ENCODE measurements at places on chromosomes 6 and 20.

- no peak for DNase-seq
These were observed 112.2 kb upstream of the LAMP5 start for GRCh38 chr20:9402141-9402540.

GRCh38 chr6:38194589-38194988 lies 375.1 kb downstream of the ZFAND3 start:
- no peak for DNase-seq

GRCh38 chr6:122696079-122696478 lies 83.4 kb upstream of the FABP7 start:
- no peak for DNase-seq

DNA sequence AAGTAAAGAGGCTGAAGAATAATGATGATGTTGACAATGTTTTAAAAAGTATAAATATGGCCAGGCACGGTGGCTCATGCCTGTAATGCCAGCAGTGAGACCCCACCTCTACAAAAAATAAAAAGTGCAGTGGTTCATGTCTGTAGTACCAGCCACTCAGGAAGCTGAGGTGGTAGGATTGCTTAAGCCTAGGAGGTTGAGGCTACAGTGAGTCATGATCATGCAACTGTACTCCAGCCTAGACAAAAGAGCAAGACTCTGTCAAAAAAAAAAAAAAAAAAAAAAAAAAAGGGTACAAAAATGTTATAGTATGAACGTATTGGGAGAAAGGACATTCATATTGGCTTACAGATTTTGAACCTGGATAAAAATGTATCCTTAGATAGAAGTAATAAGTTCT lies 543.1 kb upstream of the IRAK1BP1 start:
- no peak for DNase-seq

DNA sequence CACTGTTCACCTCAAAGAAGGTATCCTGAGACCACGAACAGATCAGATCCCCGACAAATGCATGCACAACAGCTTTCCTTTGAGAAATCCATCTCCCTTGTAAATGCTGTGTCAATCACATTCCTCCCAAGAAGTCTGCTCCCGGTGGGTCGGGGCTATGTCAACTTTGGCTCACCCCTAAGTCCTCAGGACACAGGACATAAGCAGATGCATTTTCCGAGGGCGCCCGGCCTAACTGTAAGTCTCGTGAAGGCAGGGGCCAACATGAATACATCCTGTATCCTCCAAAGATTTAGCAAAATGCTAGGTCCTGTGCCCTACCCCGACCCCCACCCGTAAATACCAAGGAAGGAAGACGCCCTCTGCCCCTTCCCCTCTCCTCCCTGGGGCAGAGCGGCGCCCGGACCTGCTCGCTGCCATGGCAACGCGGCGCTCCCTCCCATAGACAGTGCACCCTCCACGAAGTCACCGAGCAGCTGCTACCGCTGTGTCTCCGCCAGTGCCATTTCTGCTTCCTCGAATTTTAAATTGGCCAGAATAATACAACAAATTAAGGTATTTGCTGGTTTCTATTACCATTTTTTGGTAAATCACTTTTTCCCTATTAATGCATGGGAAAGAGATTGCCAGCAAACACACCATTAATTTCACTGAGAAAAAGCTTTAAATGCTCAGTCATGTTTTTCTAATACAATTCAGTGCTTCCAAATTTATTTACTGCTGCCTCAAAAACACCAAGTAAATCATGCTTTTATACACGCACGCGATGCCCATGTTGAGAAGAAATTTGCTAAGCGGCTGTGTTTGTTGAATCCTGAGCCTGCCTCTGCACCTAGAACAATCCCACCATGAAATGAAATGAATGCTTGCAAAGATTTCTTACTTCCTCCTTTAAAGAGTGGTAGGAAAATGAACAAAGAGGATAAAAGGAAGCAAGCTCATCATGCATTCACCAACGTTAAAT lies 100.6 kb downstream of the PCSK2 start:
- no peak for DNase-seq

DNA sequence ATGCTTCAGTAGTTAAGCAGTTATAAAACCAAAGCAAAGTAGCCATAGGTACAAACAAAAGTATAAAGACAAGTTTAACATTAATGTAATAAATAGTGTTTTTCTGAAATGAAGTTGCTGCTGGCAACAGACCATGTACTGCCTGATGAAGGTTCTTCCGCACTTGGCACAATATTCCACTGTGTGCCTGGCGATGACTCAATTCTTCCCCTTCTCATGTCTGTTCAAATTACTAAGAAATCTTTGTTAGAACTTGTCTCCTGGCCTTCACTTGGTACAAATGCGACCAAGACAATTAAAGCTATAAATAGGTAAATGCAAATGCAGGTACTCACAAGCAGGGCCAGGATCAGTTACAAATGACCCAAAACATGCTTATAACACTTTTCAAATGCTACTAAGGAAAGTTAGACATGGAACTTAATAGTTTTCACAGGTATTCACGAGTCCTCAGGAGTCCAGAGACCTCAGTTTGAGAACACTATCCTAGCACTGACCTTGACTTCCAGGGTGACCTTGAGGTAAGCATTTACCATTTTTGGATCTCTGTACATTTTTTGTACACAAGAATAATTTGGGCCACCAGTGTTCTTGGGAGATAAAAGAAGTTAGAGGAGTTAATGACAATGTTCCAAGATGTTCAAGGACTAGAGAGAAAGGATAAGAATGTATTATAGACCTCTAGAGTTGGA lies 8.1 kb upstream of the DDR1 start:
- DNase-seq, result no peak

- no peak for DNase-seq
These were observed 157.6 kb downstream of the HIVEP2 start for GRCh38 chr6:142787422-142787821.

GRCh38 chr20:64057628-64058498 lies 5.1 kb upstream of the TCEA2 start:
- peak; percentile 90 for DNase-seq

- DNase-seq, result no peak
These were observed 215.5 kb downstream of the ANKRD60 start for GRCh38 chr20:58012731-58013510.

DNA sequence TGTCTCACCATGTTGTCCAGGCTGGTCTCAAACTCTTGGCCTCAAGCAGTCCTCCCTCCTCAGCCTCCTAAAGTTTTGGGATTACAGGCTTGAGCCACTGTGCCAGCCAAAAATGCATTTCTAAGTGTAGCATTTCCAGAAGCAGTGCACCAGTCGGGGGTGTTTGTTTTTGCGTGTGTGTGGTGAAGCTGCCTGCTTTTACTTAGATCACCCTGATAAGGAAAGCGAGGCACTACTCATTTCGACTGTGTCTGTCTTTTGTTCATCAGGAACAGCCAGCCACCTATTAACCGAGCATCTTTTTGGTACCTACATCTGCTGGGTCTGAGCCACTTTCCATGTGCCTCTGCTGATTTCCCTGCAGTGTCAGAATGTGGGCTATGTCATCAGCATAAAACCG lies 18.7 kb downstream of the SIRT5 start:
- no peak for DNase-seq

DNA sequence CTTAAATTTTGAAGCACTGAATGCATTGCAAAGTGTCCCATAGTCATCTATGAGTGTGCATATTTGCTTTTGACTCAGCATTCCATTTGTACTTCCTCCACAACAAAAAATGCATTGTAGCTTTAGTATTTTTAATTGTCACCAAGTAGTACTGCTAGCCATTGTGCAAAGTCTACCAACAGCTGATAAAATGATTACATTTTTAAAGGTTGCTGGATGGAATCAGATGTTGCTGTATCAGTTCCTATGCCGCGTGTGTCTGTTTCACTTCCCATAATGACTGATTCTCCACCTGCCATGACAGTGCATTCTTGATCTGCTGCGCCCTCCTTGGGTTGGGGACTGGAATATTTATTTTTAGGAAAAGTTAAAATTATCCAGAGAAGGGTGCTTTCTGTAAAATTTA lies 41.2 kb downstream of the SLX4IP start:
- peak; percentile 51 for DNase-seq
